ENCODE measurements at places on chromosomes 16 and 17.

DNA sequence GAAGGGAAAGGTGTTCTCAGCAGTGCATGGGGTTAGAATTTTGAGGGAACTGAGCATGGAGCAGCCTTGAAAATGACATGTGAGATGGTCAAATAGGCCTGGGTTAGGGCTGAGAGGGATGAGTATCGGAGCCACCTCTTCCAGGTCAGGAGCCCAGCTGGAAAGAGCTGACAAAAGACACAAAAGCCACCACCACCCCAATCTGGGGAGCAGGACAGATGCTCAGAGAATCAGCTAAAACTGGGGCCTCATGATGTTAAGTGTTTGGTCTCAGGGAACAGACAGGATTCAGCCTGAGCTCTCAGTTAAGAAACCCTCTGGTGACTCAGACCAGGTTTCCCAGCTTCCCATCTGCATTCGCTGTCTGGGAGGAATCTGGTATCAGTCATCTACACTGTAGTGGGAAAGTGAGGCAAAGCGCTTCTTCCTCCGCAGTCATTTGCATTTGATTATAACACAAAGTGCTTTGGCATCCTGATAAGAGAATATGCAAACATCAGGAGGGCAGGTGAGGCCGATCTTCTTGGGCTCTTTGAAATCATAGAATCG is 2.6 kb downstream of the WNT9B start:
- DNase-seq, result no peak

- DNase-seq, result peak; percentile 66
These were observed 5.4 kb downstream of the MYO1C start for GRCh38 chr17:1486802-1487695.

- DNase-seq, result no peak
These were observed 751 bp downstream of the DCAF7 start for GRCh38 chr17:63550817-63551639.

- no peak for DNase-seq
These were observed 11.6 kb upstream of the CSNK1D start for GRCh38 chr17:82285141-82285540.

- DNase-seq, result no peak
These were observed 165.6 kb downstream of the CA10 start for GRCh38 chr17:51992864-51993416.

- no peak for DNase-seq
These were observed 333.5 kb downstream of the NPIPA8 start for GRCh38 chr16:18003033-18003432.

DNA sequence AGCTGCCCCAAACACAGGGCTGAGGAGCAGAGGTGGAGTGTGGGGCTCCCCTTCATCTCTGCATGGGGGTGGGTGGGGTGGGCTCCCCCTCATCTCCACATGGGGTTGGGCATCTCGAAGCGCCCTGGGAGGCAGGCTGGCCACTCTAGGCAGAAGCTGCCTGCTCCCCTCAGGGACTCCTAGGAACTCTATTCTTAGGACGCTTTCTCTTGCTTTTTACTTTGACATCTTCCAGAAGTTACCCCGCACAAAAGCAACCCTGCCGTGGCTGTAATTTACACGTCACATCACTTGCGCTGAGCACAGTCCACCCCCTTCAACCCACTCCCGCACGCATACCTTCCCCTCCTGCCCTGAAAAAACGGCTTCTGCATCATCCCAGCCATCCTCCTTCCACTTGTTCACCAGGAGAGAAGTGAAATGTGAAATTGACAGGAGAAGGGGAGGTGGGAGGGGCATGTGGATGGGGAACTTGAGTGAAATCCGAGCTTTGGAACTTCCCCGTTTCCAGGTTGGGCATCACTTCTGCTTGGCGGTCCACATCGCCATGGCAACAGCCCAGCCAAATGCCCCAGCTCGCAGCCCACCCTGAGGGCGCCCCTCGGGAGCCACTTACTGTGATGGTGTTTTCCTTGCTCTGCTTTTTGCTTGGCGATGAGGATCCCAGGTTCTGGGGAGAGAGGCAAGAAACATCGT is 53.7 kb upstream of the RCVRN start:
- DNase-seq, result no peak

Measured in activated T-helper 1 cell treated with Interleukin-2 at 50 U/mL for 16 hours (primary cell).